Activated T-cell treated with anti-CD3 and anti-CD28 coated beads, Interleukin-2, amount 50 U/mL, for 24 hours (primary cell): ENCODE measurements at places on chromosomes 4 and X.

DNA sequence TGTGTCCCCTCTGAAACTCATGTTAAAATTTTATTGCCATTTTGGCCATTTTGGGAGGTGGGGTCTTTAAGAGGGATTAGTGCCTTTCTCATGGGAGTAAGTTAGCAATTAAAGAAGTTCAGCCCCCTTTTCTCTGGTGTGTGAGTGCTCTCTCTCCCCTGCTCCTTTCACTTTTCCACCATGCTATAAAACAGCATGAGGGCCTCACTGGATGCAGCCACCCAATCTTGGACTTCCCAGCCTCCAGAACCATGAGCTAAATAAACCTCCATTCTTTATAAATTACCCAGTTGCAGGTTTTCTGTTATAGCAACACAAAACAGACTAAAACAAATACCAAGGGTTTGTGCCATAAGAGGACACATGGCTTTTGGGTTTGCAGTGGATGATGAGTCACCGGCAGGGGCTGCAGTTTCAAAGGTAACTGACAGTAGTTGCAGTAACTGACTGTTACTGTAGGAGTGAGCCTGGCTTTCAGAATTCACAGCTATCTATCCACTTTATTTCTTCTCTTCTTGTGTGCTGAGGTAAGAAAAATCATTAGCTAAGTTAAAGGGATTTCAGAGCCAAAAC, 121.5 kb downstream of the PPEF1 start:
- DNase-seq: no peak

DNA sequence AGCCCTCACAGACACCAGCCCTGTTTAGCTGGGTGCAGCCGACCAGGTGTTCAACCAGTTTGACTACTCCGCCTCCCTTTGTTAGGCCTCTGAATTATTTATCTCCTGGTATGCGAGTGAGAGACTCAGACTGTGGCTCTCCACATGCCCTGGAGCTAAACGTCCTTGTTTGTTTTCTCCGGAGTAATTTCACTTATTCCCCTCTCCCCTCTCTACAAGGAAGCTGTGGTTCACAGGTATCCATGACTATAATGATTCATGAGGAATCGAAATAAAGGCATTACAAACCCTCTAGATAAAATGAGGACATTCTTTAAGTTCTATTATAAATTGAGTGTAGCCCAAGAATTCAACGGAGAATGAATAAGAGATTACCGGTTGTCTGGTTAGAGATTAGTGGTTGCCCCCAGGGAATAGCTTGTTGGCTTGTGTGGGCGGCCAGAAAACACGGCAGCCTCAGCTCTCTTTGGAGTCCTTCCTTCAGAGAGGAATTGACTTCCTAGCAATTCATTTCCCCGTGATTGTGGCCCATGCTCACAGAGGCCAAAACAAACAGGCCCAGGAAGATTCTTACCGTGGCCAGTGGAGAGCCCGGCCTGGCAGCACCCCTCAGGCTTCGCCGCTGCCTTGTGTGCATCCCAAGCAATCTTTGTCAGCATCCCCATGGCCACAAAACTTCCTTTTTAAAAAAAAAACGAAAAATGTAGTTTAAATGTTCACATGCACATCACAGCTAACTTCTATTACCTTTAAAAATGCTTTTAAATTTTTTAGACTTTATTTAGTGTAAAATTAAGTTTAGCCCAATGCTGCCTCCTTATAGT, 60.2 kb upstream of the CBR4 start:
- DNase-seq: no peak

DNA sequence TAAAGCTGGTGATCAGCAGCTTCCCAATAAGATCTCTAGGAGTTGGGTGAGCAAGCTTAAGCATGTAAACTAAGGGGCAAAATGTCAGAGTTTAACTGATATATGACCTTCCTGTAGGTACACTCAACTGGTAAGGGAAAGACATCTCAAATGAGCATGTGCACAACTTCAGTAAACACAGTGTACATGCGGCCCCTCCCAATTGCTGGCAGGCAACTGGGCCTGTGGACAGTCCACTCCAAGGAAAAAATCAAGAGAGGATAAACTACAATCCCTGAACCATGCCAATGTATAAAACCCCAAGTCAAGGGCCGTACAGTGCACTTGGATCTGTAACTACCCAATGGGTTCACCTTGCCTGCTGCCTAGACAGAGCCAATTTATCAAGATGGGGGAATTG, 4.9 kb upstream of the NAA11 start:
- no peak for DNase-seq

GRCh38 chr4:149723065-149723464, 92.6 kb downstream of the IQCM start:
- DNase-seq: no peak

DNA sequence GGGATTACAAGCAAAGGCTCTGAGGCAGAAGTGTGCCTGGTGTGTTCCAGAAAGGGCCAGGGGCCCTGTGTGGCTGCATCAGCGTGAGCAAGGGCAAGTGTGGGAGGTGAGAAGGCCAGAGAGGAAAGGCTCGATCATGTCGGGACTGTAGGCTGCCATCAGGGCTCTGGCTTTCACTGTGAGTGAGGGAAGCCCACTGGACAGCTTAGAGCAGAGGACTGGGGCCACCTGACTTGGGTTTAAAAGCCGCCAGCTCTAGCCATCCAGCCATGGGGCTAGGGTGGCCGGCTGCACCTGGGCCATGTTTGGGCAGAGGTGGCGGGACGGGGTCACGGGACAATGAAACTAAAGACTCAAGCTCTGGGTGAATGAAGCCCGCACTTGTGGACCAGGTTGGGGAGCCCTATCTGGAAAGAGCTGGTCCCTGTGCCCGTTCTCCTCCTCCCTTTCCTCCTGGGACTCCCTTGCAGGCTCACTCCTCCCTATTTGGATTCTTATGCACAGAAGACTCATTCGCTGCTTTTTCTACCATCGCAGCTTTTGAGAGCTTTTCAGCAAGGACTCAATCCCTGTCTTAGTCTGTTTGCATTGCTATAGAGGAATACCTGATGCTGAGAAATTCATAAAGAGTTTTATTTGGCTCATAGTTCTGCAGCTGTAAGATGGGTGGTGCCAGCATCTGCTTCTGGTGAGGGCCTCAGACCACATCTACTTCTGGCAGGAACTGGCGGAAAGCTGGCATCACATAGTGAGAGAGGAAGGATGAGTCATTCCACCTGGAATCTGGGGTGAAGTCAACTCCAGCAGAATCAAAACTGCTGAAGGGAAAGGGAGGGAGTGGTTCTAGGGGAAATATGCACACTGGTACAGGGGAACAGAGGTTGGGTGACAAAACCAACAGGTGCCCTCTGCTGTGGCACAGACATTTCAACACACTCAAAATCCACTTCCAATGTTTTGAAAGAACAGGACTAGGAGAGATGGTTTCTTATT, 15.3 kb downstream of the CTAG1B start:
- DNase-seq: no peak

DNA sequence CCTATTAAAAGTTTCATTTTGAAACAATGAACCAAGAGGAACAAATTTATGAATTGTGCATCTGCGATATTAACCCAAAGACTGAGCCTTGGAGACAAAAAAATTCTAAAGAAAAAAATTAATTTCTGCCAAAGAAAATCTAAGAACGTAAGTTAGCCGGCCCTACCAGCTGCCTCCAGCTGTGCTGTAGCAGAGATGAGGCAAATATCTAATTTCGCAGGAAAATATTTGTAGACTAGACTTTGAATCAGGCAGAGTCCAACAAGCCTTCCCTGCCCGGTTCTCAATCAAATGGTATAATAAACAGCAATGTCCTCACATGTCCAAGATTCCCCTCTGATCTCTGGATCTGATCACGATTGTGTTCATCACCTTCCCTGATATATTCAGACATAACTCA, 21.2 kb upstream of the SMIM20 start:
- no peak for DNase-seq

GRCh38 chrX:132862562-132862961, 95.9 kb downstream of the HS6ST2 start:
- no peak for DNase-seq

DNA sequence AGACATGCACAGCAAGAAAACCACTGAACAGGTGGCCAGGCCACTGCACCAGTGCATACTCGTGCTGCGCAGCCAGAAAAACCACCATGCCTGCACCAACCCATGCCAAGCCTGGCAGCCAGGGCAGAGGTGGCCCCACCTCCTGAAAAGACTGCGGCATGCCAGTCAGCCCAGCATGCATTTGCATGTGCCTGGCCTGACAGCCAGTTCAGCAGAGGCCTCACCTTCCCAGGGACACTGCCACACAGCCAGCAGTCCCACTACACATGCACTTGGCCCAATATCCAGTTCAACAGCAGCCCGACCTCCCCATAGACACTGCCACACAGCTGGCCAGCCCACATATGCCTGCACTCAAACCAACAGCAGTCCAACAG, 43.5 kb upstream of the DDX60 start:
- DNase-seq: no peak

DNA sequence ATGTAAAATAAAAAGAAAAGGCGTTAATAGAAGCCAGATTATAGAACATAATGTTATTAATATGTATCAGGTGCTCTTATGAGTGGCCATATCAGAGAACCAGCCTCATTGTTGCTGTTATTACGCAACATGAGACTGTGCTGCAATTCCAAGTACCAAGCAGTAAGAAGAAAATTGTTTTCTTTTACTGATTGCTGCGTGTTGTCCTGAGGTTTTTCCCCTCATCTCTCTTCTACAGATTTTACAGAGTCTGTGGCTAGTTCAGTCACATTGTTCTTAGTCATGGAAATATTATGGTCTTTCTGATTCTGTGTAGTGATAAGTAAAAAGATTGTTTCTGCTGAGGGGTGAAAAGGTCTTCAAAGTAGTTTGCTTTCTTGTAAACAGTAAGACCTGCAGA, 55.9 kb downstream of the NPNT start:
- DNase-seq: no peak
